ENCODE measurements at places on chromosomes 2 and 18. TPM values are rescaled to one million over a fixed set of nuclear protein-coding genes. Genes with fewer than 3 reads are reported as not detected.

DNA sequence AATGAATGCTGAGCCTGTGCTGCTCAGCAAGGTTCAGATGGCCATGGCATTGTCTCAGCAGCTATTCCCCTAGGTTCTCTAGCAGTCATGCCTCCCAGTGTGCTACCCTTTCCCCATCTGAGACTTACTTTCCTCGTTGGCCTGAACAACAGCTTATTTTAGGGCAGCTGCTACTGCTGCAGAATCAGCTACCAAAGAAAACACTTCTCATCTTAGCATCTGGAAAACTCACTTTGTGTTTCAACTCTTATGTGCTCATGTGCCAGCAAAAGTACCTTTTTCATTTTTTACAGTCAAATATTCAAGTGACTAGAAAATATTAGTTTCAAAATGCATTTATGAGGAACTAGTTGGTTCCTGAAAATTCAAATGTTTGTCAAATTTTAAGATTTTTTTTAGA, 60.4 kb upstream of the ZNF397 start:
- DNase-seq: no peak
- no peaks in the 10 kb centered on the region for H3K27me3 ChIP-seq
- no peak overlapping the region for H3K4me3 ChIP-seq
- H3K4me1 ChIP-seq: no peaks in the 10 kb centered on the region

DNA sequence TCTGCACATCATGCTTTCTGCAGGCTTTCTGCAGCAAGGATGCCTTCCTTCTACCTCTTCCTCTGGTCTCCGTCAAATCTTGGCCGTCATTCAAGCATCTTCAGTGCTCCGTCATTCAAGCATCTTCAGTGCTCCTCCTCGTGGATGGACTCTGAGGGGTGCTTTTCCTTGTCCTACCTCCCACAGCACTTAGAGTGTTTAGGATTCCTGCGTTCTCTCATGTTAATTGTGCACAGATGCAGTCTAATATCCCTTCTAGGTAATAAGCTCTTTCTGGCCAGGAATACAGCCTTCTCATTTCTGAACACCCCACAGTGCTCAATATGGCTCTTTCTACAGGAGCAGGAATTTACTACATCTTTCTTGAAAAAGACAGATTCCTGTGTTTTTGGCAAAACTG, 59.8 kb downstream of the ZNF236 start:
- H3K4me3 ChIP-seq: no peak overlapping the region
- no peak for DNase-seq
- H3K4me1 ChIP-seq: no peaks in the 10 kb centered on the region
- peaks cover 83% of the 10 kb centered on the region for H3K36me3 ChIP-seq

DNA sequence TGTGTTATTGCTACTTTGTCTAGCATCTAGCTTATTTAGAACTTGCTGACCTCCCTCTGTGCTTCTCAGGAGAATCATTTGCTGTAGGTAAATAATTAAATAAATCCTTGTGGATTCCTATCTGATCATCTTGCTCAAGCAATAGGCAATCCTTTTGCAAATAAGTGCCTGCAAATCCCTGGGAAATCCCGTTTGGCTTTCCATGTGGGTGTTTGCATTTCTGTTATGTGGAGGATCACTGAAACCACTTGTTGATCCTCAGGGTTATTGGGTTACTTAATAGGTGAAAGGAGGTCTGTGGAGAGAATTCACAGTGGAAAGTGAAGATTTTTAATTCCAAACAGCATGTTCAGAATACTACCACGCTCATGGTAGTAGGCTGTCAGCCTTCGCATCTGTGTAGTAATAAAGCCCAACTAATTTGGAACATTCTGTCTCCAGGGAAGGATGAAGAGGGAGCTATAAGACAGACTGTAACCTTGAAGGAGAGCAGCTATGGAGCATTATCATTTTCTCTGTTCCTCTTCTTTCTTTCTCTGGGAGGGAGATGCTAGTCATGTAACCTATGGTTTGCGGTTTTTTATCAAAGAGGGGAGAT, 72.5 kb downstream of the GULP1 start:
- no peaks in the 10 kb centered on the region for H3K27me3 ChIP-seq
- peaks cover 9% of the 10 kb centered on the region for H3K4me1 ChIP-seq
- H3K36me3 ChIP-seq: no peaks in the 10 kb centered on the region
- no peak overlapping the region for H3K27ac ChIP-seq
- no peak for DNase-seq

DNA sequence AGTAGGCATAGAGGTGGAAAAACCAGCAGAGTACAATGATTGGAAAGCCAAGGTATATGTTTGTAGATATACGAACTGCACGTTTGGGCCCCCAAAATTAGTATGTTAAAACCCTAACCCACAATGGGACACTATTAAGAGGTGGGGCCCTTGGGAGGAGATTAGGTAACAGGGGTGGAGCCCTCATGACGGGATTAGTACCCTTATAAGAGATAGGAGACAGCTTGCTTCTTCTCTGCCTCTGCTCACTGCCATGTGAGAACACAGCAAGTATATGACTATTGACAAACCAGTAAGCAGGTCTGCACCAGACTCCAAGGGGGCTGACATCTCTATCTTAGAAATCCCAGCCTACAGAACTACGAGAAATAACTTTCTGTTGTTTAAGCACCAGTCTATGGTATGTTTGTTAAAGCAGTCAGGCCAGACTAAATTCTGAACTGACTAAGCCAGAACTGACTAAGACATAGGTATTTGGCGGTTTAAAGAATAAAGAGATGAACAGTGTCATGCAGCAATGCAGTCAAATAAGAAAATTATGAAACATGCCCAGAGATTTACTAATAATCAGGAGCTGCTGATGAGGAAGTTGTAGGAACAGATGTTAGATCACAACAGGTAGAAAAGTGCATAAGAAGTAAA, 182.9 kb downstream of the DYM start:
- H3K36me3 ChIP-seq: no peaks in the 10 kb centered on the region
- H3K27me3 ChIP-seq: no peaks in the 10 kb centered on the region
- H3K4me3 ChIP-seq: no peak overlapping the region
- no peaks in the 10 kb centered on the region for H3K4me1 ChIP-seq
- DNase-seq: no peak

The KRTCAP3 gene
- 140 TPM for total RNA-seq
